ENCODE measurements at places on chromosomes 7 and 10. TPM values are rescaled to one million over a fixed set of nuclear protein-coding genes. Genes with fewer than 3 reads are reported as not detected.

DNA sequence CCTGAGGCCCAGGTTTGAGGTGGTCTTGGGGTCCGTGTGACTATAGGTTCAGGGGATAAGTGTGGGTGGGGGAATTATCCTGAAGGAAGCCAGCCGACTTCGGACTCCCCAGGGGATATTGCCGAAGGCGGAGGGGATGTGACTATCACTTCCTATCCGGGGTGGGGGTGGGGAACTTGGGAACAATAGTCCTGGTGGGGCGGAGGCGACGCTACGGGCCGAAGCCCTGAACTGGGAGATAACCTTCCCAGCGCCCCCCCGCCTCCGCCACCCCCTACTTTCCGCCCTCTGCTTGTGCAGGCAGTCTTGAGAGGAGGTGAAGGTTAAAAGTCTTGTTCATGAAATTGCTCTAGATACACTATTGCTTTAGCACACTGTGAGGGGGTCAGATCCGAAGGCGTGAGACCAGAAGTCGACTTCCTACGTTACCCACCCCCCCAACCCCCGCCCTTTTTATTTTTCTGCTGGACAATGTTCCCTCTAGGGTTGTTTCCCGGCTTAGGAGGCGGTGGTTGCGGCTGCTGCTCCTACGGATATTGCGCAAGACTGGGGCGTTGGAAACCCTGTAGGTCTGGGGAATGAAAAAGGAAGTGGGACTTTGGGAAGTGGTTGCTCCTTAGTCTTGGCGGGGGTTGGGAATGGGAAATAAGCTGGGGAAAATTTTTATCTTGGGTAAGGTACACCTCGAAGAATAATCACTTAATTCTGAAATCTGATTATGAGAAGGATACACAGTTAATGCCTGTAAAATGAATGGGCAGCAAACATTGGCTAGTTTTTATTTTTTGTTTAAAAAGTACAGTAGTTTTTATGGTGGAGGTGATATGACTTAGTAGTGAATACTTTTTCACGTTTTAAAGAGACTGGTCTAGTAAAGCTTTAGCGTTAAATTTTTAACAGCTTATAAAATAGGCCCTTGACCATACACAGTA lies 1.5 kb downstream of the PTPN12 start:
- peak; percentile 96 for DNase-seq
- peak overlapping the region; percentile 98 for H3K27ac ChIP-seq
- H3K4me3 ChIP-seq, result peak overlapping the region; percentile 70
- peaks cover 10% of the 10 kb centered on the region for H3K4me1 ChIP-seq
- H3K27me3 ChIP-seq, result no peaks in the 10 kb centered on the region

Gene CHAT
- not detected for total RNA-seq

DNA sequence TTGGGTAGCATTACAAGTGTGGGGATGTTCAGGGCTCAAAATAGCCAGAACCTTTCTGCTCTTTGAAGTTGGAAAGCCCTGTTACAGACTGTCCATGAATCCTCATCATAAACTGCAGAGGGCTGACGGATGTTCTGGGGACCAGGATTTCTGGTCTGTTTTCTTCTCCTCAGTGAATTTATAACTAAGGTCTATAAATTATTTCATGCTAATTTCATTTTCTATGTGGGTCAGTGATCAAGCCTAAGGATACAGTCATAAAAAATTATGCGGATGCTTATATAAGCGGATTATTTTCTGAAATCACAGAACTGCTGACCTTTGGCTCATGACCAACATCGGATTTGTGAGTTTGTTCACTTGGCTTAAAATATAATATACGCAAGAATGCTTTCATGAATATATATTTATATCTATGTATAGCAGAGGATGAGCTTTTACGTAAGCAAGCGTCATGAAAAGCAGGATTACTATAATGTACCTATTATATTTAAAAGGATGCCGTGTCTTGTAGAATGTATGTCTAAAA lies 263.7 kb downstream of the GLI3 start:
- peaks cover 8% of the 10 kb centered on the region for H3K4me1 ChIP-seq
- H3K27ac ChIP-seq, result no peak overlapping the region
- no peak overlapping the region for H3K4me3 ChIP-seq
- no peak for DNase-seq

DNA sequence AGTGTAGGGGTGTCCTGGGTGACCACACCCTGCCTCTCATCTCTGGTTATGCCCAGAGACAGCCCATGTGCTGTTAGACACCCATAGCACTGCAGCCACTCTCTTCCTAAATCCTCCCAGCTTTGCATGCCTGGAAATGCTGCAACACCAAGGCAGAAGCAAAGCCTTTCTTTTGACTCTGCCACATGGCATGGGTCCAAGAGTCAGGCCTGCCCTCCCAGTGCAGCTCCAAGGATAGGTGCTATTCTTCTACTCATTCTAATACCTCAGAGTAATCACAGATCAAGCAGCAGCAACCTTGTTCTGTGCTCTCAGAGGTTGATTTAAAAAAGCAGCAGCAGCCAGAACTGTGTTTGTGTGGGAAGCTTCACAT lies 23.4 kb downstream of the FRMPD2 start:
- peaks cover 3% of the 10 kb centered on the region for H3K27me3 ChIP-seq
- H3K36me3 ChIP-seq, result no peaks in the 10 kb centered on the region
- no peaks in the 10 kb centered on the region for H3K4me1 ChIP-seq
- no peak overlapping the region for H3K4me3 ChIP-seq
- no peak overlapping the region for H3K27ac ChIP-seq
- no peak for DNase-seq

DNA sequence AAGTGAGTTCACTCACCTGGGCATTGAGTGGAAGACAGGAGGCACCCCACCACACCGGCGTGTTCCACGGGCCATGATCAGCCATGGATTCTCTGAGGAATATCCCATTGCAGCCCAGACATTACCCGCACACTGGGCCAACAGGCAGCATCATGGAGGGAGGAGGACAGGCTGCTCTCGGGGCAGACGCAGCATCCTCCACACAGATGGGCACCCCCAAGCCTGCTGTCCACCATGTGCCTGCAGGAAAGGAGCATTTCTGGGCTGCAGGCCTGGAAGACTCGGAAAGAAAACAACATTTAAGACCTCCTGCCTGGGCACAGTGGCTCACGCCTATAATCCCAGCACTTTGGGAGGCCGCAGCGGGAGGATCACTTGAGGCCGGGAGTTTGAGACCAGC lies 71.0 kb upstream of the SH2B2 start:
- no peak overlapping the region for H3K27ac ChIP-seq
- no peak for DNase-seq
- H3K4me1 ChIP-seq, result peaks cover 10% of the 10 kb centered on the region
- no peak overlapping the region for H3K4me3 ChIP-seq
- H3K27me3 ChIP-seq, result no peaks in the 10 kb centered on the region

Gene CPA4
- 2.0 TPM for total RNA-seq

- H3K27ac ChIP-seq, result no peak overlapping the region
- H3K4me3 ChIP-seq, result no peak overlapping the region
- no peaks in the 10 kb centered on the region for H3K27me3 ChIP-seq
- no peaks in the 10 kb centered on the region for H3K4me1 ChIP-seq
These were observed 181.6 kb downstream of the SND1 start for GRCh38 chr7:127833641-127834040.

GRCh38 chr10:56585447-56586171 lies 224.6 kb upstream of the ZWINT start:
- no peaks in the 10 kb centered on the region for H3K4me1 ChIP-seq
- no peak overlapping the region for H3K4me3 ChIP-seq
- DNase-seq, result no peak

Gene MSS51
- 28.2 TPM for total RNA-seq

- peak overlapping the region; percentile 13 for H3K4me3 ChIP-seq
- peak overlapping the region; percentile 98 for H3K27ac ChIP-seq
- peaks cover 11% of the 10 kb centered on the region for H3K36me3 ChIP-seq
- H3K27me3 ChIP-seq, result no peaks in the 10 kb centered on the region
- H3K4me1 ChIP-seq, result peaks cover 81% of the 10 kb centered on the region
These were observed 121.3 kb upstream of the BTBD16 start for GRCh38 chr10:122149561-122150505.

DNA sequence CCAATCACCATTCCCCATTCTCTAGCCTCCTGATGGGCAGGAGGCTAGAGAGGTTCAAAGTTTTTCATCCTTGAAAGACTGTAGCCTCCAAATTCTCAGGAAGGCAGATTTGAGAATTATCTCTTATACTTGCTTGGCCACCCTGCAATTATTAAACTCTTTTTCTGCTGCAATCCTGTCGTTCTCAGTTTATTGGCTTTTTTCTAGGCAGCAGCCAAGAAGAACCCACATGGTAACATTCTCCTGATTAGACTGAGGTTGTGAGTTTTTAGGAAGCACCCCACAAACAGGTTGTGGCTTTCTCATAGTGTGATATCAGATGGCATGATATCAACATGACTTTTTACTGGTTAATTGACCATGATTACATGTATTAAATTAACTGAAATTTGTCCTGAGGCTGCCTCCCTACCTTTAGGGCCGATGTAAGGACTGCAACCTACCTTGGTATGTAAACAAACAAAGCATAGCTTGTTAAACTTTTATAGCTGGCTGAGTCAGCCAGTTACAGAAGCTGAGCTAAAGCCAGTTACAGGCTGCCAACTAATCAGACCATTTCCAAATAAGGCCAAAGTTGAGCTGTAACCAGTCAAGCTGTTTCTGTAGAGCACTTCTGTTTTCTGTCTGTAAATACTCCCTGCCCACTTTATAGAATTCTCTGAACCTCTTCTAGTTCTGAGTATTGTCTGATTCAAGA lies 3.2 kb upstream of the ZNF248 start:
- H3K27ac ChIP-seq, result no peak overlapping the region
- no peak overlapping the region for H3K4me3 ChIP-seq

DNA sequence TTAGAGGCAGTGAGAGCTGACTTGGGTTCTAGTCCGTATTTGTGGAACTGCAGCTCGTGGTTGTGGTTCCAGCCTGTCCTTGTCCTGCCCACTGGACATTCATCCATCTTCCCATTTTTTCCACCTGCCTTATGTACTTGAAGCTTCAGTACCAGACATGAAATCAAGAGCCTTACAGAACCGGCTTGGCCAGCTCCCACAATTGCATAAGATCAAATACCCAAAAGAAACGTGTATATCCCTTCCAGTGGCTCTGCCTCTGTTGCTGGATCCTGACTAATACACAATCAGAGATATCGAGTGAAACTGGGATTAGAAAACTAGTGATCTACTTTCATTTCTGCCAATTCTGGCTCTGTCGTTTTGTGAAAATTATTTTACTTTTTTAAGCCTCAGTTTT lies 23.8 kb upstream of the LIPA start:
- peaks cover 17% of the 10 kb centered on the region for H3K4me1 ChIP-seq
- no peak overlapping the region for H3K27ac ChIP-seq
- H3K36me3 ChIP-seq, result no peaks in the 10 kb centered on the region
- H3K4me3 ChIP-seq, result no peak overlapping the region

Gene MACC1
- 0.09 TPM for total RNA-seq

DNA sequence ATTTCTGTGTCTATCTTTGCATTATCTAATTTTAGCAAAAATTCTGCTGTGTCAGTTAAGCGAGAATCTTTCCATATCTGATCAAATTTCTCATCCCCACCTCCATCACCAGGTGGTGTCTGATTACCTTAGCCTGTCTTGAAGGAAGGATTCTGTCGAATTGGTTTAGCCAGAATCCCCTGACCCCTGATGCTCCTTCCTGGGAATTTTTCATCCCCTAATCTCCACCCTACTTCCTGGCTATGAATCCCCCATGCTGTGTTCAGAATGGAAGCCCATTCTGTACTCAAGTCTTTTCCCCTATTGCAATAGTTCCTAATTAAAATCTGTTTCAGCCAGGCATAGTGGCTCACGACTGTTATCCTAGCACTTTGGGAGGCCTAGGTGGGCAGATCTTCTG lies 216.1 kb downstream of the SKIDA1 start:
- H3K27me3 ChIP-seq, result no peaks in the 10 kb centered on the region
- H3K4me1 ChIP-seq, result peaks cover 9% of the 10 kb centered on the region
- H3K27ac ChIP-seq, result no peak overlapping the region

DNA sequence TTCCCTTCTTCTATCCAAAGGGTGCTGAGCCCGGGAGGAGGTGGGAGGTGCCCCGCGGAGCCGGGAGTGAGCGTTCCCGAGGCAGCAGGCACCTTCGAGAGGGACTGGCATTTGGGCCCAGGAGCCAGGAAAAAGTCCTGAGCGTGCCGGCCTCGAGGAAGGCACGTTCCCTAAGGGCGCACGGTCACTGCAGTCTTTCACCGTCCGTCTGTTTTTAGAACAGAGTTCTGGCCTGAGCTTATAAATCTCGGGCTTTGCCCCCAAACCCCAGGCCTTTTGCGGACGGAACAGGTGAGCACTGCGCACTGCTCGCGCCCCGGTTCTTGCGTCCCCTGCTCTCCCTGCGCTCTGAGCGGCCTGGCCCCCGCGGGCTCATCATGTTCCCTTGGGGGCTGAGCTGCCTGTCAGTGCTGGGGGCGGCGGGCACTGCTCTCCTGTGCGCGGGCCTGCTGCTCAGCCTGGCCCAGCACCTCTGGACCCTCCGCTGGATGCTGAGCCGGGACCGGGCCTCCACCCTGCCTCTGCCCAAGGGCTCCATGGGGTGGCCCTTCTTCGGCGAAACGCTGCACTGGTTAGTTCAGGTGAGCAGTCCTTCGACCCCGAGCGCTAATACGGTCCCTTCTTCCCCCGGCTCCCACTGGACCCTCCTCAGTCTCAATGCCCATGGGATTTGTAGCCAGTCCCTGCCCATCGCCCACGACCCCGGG lies 442 bp downstream of the CYP26C1 start:
- peaks cover 6% of the 10 kb centered on the region for H3K36me3 ChIP-seq
- H3K27me3 ChIP-seq, result peaks cover 68% of the 10 kb centered on the region
- H3K4me3 ChIP-seq, result no peak overlapping the region
- H3K27ac ChIP-seq, result no peak overlapping the region

Gene TWIST1
- total RNA-seq, result 8.3 TPM

Gene NPFFR1
- not detected for total RNA-seq

DNA sequence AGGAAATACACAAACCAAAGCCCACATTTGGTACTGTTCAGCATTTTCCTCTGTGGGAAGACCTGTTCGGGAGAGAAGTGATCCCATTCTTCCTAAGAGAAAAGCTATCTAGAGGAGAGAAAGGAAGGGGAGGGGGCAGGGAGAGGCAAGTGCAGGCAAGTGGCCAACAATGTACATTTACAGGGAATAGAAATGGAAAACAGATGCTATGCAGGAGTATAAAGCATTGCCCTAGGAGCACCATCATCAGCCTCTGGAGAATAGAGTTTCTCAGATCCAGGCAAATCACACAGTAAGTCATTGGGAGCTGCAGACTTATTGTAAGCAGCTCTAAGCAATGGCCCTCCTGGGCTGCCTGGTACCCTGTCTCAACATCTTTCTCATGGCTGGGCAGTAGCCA lies 424.4 kb upstream of the AUTS2 start:
- H3K27ac ChIP-seq, result no peak overlapping the region
- DNase-seq, result peak; percentile 70
- H3K36me3 ChIP-seq, result no peaks in the 10 kb centered on the region
- no peak overlapping the region for H3K4me3 ChIP-seq

Gene FAM237B
- not detected for total RNA-seq

- no peak overlapping the region for H3K4me3 ChIP-seq
- H3K4me1 ChIP-seq, result peaks cover 13% of the 10 kb centered on the region
- DNase-seq, result no peak
- H3K36me3 ChIP-seq, result peaks cover 18% of the 10 kb centered on the region
- no peaks in the 10 kb centered on the region for H3K27me3 ChIP-seq
These were observed 2.1 kb downstream of the PAXIP1 start for GRCh38 chr7:155000795-155001194.

All from muscle of leg (tissue), 16 donors.